CD4-positive, alpha-beta memory T cell (primary cell): ENCODE measurements at places on chromosomes 5 and 9. TPM values are rescaled to one million over a fixed set of nuclear protein-coding genes. Genes with fewer than 3 reads are reported as not detected.

The ACOT12 gene
- polyA plus RNA-seq, result not detected

The KLF9 gene
- polyA plus RNA-seq, result 4.1 TPM

The COL23A1 gene
- polyA plus RNA-seq, result not detected

The TRIM7 gene
- 0.69 TPM for polyA plus RNA-seq

The IFNE gene
- polyA plus RNA-seq, result not detected

The UGT3A2 gene
- 0.17 TPM for polyA plus RNA-seq

The TUSC1 gene
- polyA plus RNA-seq, result 0.32 TPM

The CTXN3 gene
- polyA plus RNA-seq, result not detected

The IFNA1 gene
- polyA plus RNA-seq, result not detected

The NKD2 gene
- not detected for polyA plus RNA-seq

The ZNF454 gene
- not detected for polyA plus RNA-seq

The ZFP62 gene
- polyA plus RNA-seq, result 11.4 TPM
